Bone marrow (tissue), 2 donors: ENCODE measurements at places on chromosomes 6 and 20.

DNA sequence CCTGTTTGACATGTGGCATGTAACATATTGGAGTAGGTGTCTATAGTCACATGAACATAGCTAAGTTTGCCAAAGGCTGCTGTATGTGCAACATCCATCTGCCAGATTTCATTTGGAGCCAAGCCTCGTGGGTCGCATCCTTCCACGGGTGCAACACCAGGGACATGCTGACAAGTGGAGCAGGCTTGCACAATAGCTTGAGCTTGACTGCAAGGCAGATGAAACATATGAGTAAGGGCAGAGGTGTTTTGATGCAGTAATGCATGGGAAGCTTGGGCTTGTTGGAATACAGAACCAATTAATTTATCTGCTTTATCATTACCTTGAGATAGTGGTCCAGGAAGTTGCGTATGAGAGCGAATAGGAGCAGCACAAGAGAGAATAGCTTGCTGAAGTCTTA, 74.1 kb upstream of the BTN3A2 start:
- DNase-seq, result no peak

DNA sequence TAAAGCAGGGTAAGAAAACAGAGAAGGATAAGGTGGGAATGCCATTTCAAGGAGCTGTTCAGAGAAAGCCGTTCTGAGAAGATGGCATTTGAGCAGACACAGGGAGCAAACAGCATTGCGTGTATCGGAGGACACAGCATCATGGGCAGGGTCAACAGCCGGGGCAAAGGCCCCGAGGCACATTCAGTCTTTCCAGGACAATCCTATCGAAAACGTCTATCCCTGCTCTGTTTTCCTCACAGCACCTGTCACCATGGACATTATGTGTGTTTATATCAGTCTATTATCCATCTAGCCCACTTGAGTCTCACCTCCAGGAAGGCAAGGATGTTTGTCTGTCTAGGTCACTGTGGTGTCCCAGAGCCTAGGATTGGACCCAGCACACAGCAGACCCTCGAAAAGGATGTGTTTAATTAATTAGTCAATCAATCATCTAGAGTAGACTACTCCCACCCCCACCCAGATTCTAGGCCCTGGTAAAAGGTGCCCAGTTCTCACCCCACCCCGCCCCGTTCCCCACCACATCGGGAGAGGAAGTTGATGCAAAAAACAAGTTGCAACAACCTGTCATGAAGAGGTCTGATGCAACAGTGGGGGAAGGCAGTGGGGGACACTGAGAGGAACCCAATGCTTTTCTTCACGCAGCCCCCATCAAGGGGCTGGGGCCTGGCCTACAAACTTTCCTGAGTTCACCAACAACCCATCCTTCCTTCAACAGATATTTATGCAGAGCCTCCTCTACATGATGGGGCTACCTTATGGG, 66.6 kb downstream of the PREX1 start:
- DNase-seq, result peak; percentile 20

DNA sequence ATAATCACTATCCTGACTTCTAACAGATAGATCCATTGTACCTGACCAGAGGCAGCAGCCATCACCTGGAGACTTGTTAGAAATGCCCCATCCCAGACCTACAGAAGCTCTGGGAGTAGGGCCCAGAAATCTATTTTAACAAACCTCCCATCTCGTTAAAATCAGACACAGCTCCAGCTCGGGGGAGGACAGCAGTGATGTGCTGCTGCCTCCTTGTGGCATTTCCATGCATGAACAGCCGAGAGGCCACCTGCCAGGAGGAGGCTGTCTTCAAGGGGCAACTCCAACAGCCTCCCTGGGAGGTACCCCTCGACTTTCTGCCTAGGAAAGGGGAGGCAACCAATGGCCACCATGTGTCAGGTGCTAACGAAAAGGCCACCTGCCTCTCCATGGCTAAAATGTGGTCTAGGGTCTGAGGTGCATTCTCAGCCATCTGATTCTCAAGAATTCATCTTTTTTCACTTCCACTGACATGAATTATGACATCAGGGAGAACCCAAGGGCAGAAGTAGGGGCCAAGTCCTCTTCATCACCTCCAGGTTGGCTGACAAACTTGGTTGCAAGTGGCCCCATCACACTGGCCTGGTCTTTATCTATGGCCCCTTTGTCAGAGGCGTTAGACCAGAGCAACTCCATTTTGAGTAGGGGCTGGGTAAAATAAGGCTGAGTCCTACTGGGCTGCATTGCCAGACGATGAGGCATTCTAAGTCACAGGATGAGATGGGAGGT, 12.2 kb upstream of the KCNK15 start:
- peak; percentile 11 for DNase-seq

- no peak for DNase-seq
Measured at GRCh38 chr20:1842281-1842680, 52.9 kb upstream of the SIRPA start.

DNA sequence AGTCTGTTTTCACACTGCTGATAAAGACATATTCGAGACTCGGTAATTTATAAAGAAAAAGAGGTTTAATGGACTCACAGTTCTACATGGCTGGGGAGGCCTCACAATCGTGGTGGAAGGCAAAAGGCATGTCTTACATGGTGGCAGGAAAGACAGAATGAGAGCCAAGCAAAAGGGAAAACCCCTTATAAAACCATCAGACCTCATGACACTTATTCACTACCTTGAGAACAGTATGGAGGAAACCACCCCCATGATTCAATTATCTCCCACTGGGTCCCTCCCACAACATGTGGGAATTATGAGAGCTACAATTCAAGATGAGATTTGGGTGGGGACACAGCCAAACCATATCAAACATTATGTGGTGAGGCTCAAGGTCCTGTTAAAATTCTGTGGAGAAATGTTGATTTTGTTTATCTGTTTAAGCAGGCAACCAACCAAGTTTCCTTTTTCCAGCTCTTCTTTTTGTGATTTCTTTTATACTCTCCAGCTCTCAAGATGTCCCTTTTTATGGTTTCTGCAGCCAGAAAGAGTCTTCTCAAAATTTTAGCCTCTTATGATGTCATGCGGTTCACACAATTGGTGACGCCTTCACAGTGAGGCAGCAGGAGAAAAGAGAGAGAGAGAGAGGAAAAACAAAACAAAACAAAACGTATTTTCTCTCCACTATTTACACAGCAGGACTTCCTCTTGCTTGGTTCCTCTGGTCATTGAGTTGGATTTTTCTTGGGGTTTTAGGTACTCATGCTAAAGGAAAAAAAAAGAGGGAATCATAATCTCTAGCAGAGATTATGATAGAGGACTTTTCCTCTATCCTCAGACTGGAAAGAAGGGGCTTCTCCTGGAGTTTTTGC, 18.0 kb downstream of the AIG1 start:
- DNase-seq, result no peak

GRCh38 chr6:127111526-127111925, 6.9 kb upstream of the RSPO3 start:
- DNase-seq, result no peak

GRCh38 chr20:52083627-52084232, 107.8 kb downstream of the ZFP64 start:
- DNase-seq, result no peak

GRCh38 chr6:71965404-71965803, 79.1 kb downstream of the RIMS1 start:
- no peak for DNase-seq

- no peak for DNase-seq
Measured at GRCh38 chr6:166716910-166717617, 90.0 kb upstream of the RPS6KA2 start.

- DNase-seq, result no peak
Measured at GRCh38 chr20:59802018-59802417, 131.4 kb downstream of the SYCP2 start.

- no peak for DNase-seq
Measured at GRCh38 chr6:34897716-34898115, 8.7 kb downstream of the ANKS1A start.

GRCh38 chr20:41334443-41335421, 5.9 kb upstream of the LPIN3 start:
- DNase-seq, result no peak

GRCh38 chr20:11753155-11753554, 164.5 kb upstream of the BTBD3 start:
- DNase-seq, result no peak

- no peak for DNase-seq
Measured at GRCh38 chr20:1005452-1006027, 3.4 kb upstream of the RSPO4 start.
